ENCODE measurements at places on chromosomes 4 and X. TPM values are rescaled to one million over a fixed set of nuclear protein-coding genes. Genes with fewer than 3 reads are reported as not detected.

DNA sequence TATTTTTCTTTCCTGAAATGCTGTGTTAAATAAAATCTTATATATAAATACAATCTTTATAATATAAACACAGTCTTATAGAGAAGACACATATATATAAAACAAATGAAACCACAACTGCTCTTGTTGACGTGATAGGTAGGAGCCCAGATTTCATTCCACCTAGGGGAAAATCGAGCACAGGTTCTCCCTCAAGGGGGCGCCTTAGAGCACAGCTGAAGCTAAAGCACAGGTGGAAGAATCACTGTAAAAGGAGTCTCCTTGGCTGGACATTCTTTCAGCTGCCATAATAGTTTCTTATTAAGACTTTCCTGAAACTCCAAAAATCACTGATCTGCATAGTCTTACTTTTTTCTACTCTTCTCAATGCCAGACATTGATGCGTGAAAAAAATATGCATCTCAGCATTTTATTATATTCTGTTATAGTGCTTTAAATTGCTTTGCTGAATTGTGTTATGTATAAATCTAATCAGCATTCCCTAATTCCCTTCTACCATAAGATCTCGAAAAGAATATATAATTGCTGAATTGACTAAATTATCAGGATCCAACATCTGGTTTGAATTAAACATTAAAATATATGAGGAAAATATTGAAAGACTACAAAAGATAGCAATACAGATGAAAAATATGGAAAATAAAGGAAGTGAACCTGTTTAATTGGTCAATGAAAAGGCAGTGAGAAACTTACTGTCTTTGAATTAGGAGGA, 25.5 kb upstream of the RXFP1 start:
- H3K4me3 ChIP-seq = no peak overlapping the region
- H3K27ac ChIP-seq = no peak overlapping the region
- no peaks in the 10 kb centered on the region for H3K27me3 ChIP-seq
- H3K36me3 ChIP-seq = no peaks in the 10 kb centered on the region

- H3K4me3 ChIP-seq = no peak overlapping the region
- no peak overlapping the region for H3K27ac ChIP-seq
- no peaks in the 10 kb centered on the region for H3K4me1 ChIP-seq
- DNase-seq = no peak
Observed at GRCh38 chr4:24741910-24742309, 53.5 kb upstream of the SOD3 start.

GRCh38 chr4:155009288-155009687, 199.1 kb upstream of the NPY2R start:
- H3K4me3 ChIP-seq = no peak overlapping the region
- no peaks in the 10 kb centered on the region for H3K36me3 ChIP-seq
- no peak for DNase-seq
- no peak overlapping the region for H3K27ac ChIP-seq

DNA sequence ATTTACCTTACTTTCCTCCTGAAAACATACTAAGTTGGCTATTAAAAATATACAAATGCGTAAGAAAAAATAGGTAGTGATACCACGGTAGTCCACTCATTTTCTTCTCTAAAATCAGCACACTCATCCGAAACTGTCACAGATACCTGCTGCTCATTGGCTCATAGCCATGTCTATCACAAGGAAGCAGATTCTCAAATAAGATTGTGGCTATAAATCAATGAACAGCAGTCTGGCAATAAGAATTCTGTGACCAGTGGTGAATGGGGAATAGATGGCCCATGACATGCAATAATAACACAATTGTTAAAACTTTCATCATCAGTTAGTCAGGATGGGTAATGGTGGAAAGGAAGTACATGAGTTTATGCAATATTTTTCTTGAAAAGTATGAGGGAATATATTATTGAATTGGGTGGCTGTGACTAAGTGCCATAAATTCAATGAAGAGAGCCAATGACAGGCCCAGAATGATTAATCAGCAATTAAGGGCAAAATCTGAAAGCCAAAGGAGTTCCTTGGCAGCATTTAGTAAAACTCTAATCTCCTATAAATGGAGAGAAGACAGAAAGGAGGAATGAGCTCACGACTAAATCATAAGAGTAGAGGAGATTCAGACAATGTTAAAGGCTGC, 202.3 kb upstream of the NEIL3 start:
- no peak overlapping the region for H3K27ac ChIP-seq
- no peak overlapping the region for H3K4me3 ChIP-seq
- no peaks in the 10 kb centered on the region for H3K36me3 ChIP-seq
- no peaks in the 10 kb centered on the region for H3K27me3 ChIP-seq

GRCh38 chr4:184432127-184432922, 42.0 kb downstream of the IRF2 start:
- no peak overlapping the region for H3K4me3 ChIP-seq
- no peaks in the 10 kb centered on the region for H3K4me1 ChIP-seq
- no peaks in the 10 kb centered on the region for H3K36me3 ChIP-seq
- DNase-seq = no peak

DNA sequence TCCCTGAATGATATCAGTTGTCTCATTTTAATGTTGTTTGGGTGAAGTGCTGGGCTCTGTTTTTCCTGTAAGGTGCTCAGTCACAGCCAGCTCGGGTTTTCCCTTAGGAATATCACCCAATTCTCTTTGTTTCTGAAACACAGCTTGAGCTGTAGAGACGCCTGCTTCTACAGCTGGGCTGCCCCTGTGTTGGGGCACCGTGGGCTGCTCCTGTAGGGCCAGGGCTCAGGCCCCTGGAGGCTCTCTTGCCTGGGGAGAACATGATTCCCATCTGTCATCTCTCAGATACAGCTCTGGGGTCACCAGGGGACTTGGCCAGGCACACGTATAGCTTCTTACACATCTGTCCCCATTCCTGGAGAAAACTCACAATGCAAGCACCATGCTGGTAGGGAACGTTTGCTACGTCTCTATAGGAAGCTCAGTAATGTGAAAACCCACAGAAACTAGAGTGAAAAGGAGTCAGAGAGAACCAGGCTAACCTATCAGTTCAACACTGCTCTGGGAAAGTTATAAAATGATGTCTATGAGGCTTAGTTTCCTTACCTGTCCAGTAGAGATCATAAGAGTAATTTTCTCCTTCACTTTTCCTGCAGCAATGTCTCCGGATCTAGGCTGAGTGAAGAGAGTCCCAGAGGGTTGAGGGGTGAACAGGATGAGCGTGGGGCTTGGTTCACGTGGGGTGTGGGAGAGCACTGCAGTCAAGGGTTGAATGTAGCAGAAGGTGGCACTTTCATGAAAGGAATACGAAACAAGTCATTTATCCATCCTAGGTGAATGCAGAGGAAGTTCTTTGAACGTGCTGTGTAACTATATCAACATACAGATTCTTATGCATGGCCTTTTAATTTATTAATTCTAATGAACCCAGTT, 14.5 kb downstream of the FHDC1 start:
- H3K27ac ChIP-seq = no peak overlapping the region
- no peaks in the 10 kb centered on the region for H3K27me3 ChIP-seq
- DNase-seq = no peak
- H3K4me3 ChIP-seq = no peak overlapping the region
- H3K36me3 ChIP-seq = no peaks in the 10 kb centered on the region

DNA sequence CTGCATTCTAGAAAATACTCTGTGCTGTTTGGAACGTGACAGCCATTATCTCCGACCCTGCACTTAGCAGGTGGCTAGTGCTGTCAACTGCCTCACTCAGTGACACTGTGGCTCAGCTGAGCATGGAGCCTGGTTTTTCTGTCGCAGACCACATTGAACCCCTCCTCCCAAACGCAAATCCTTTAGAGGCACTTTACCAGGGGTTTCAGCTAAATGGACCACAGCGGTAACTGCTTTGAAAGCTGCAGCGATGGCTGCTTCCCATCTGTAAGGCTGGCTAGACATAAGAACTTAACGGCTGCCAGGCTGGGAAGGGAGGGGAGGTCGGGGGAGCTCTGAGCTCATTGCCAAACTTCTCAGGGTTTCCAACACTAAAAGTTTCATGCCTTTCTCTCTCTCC, 8.1 kb downstream of the SLC34A2 start:
- no peak for DNase-seq
- no peak overlapping the region for H3K4me3 ChIP-seq
- H3K4me1 ChIP-seq = peaks cover 6% of the 10 kb centered on the region
- no peaks in the 10 kb centered on the region for H3K27me3 ChIP-seq
- H3K27ac ChIP-seq = no peak overlapping the region

Gene SHISA3
- total RNA-seq = not detected

Gene SMIM10
- not detected for total RNA-seq

Data from SJCRH30 (cell line).